ENCODE measurements at places on chromosomes 7 and 10.
A peak's percentile ranks its signal among the peaks of the same experiment; 100 is the strongest.

GRCh38 chr7:51950813-51951212 lies 634.2 kb upstream of the COBL start:
- DNase-seq, result no peak

DNA sequence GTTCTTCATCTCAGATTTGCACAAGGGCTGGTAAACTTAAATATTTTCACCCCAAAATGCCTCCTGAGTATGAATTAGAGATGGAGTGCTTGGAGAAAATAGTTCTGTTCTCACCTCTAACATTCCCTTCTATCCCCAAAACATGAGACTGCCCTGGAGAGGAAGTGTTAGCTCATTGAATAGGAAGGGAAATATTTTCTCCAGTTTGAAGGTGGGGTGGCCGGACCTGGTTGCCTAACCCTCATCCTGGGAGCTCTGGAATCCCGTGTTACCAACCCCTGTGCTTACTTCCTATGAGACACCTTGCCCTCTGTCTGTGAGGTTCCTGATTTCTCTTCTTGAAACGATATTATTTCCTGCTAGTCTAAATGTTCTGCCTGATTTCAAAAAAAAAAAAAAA lies 779 bp downstream of the IFIT2 start:
- DNase-seq, result no peak

DNA sequence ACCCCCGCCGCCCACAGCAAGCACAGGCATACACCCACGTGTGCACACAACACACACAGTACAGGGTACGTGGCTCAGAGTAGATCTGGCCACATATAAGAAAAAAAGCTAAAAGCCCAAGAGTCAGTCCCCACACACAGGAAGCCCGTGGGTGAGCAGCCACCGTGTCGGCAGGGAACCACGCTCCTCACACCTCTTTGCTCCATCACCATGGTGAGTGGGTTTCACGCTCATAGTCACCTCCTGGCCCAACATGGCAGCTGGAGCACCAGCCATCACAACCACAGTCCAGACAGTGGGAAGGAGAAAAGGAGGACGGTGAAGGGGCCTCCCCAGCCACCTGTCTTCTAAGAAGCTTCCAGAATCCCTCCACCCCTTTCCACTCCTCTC lies 76.0 kb upstream of the PDGFA start:
- peak; percentile 36 for DNase-seq

DNA sequence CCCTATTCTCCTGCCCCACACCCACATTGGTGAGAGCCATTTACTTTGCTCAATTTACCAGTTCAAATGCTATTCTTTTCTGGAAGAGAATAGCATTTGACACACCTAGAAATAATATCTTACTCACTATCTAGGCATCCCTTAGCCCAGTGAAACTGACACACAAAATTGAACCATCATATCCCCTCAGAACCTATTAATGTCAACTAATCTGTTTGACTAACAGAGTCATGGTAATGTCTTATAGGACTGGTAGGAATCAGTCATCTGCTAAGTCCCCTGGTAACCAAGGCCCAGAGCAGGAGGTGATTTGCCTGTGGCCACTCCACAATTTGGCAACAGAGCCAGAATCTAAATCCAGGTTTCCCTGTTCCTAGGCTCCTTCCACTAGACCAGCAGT lies 63.3 kb downstream of the PPP1R3C start:
- DNase-seq, result no peak

- no peak for DNase-seq
Measured at GRCh38 chr10:97939446-97939990, 89.9 kb downstream of the GOLGA7B start.
